Anterior cingulate cortex (tissue), 58 donors: ENCODE measurements at places on chromosomes 2 and 18.

GRCh38 chr2:164671664-164672396 lies 50.5 kb upstream of the GRB14 start:
- DNase-seq = no peak

DNA sequence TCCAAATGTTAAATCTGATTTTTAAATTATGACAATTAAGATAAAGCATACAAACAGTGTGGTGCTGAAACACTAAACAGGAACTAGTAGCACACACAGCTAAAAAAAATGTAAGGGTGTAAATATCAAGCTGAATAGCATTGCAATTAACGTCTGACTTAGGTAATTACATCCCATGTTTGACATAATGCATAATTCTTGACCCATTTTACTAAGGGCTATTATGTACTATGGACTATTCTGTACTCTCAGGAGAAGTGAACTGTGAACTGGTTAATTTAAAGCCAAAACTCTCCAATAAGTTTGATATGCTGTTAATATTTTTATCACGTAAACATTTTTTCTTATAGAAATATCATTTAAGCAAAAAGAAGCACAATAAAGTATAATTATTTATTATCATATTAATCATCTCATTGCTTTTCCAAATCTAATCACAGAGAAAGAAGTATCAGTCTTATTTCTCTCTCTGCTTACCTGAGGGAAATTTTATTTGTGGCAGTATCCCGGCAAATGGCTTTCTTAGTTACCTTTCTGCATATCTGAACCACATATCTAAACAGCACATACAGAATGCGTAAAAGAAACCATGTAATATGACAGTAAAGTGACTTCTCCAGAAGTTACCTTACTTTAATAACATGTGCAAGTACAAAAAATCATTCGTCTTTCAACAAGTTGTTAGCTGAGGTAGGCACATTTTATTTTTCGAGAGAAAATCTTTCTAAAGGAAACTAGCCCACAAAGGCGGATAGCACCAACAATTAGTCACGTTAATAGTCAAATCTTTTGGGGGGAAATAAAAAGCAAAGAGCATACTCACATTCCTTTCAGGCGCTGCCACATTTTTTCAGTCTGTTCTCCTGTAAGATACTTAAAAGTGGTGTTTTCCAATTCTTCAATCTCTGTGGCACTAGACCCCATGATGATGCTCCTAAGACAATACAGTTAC lies 94.9 kb upstream of the PDE1A start:
- DNase-seq = no peak

DNA sequence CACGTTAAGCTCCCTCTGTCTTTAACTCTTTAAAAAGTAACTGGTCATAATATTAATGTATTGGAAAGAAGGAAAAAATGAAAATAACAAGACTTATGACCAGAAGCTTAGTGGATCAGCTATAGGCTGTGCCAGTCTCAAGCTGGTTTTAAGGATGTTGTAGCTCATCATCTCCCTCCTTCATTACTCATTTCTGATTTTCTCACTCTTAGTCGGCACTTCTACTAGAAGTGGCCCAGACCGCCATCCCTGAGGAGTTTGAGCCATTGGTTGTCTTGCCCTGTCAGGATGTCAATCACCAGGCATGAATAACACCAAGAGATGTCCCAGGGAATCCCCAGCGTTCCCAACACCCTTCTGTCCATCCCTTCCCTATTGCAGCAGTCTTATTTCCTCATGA lies 151.5 kb downstream of the ASXL3 start:
- DNase-seq = no peak

- DNase-seq = no peak
Measured at GRCh38 chr2:187003038-187003554, 154.1 kb upstream of the ZSWIM2 start.

- DNase-seq = no peak
Measured at GRCh38 chr18:46419391-46420141, 237.5 kb downstream of the LOXHD1 start.

GRCh38 chr2:121408641-121409040 lies 122.0 kb upstream of the RNU4ATAC start:
- no peak for DNase-seq

- DNase-seq = no peak
Measured at GRCh38 chr2:221710744-221711143, 138.6 kb upstream of the EPHA4 start.

GRCh38 chr2:195535911-195536522 lies 121.0 kb upstream of the SLC39A10 start:
- DNase-seq = peak; percentile 6

GRCh38 chr2:163417596-163418337 lies 318.0 kb downstream of the FIGN start:
- no peak for DNase-seq

- no peak for DNase-seq
Measured at GRCh38 chr2:55876429-55877086, 47.0 kb downstream of the EFEMP1 start.

DNA sequence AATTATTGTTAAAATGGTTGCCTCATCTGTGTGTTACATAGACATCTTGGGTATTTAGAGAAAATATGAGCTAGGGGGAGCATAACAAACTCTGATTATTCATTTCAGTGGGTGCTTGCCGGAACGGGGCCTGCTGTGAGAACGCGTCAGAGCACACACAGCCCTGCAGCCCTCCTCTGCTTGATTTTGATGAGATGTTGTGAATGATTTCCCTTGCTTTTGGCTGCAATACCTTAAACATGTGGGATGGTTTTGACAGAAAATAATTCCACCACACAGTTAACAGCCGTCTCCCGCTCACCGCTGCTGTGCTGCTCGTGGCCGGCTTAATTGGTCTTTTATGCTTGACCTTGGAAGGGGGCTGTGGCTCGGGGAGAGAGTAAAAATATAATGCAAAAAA lies 49.9 kb upstream of the TXNDC2 start:
- no peak for DNase-seq

DNA sequence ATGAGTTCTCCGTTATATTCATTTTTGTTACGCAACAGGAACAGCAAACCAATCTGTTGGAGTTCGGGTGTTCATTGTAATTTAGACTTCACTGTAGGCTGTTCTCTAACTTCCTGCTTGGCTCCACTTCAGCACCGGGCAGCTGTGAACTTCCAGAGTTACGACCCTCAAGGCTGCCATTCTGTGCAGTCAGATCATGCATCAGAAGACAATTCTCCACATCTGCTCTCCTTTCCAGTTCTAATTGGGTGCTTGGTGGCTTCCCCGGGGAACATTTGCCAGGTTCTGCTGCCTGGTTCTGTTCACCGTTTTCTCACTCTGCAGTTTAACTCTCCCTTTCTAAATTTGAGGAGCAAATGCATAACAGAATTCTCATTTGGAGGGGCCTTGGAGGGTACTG lies 237.7 kb downstream of the NYAP2 start:
- DNase-seq = no peak

DNA sequence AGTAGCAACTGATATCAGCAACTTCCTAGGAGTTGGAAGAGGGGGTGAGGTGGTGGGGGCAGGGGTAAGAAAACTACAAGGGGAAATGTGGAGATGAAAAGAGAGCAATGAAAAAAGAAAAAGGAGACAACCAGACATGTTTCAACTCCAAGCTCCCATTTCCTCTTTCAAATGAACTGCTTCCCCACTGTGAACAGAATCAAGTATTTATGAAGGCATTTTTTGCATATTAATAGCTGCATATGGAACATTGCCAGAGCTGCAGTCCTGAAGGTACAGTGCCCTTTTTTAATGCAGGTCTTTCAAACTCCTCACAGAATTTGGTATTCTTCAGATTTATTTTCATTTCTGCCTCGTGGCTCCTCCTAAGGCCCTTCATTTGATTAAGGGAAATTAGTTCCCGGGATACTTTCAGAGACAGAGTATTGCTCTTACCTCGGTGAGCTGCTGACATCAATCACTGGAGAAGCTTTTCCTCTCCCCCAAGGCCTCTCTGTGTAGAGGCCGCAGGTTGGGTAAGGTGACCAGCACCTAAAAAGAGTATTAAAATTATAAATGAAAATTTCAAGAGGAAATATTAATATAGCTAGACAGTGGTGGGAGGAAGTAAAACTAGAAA lies 68.4 kb downstream of the KIAA2012 start:
- DNase-seq = no peak

- DNase-seq = no peak
Measured at GRCh38 chr2:37570773-37571586, 100.5 kb downstream of the CDC42EP3 start.

GRCh38 chr2:129748653-129749052 lies 230.8 kb upstream of the RAB6C start:
- DNase-seq = no peak

DNA sequence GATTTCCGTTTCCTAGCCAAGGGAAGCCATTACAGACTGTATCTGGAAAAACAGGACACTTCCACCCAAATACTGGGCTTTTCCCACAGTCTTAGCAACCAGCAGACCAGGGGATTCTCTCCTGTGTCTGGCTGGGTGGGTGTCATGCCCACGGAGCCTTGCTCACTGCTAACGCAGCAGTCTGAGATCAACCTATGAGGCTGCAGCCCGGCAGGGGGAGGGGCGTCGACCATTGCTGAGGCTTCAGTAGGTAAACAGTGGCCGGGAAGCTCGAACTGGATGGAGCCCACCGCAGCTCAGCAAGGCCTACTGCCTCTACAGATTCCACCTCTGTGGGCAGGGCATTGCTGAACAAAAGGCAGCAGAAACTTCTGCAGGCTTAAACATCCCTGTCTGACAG lies 131.1 kb downstream of the KIAA1328 start:
- no peak for DNase-seq

DNA sequence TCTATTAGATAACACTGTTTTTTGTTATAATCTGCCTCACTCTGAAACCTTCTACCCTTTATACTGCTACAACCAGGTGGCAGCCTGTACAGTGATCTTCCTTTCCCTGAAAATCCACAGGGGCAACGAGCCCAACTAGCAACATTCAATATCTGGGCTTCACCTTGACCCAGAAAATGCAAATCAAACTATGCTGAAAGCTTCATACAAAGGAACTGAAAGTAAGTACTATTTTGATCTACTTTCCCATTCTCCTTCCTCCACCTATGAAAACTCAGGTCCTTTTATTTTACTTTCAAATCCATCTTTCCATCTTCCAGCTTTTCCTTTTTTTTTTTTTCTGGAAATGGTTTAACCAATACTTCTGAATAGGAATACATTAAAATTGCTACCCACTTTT lies 175.8 kb upstream of the CCDC150 start:
- DNase-seq = no peak

DNA sequence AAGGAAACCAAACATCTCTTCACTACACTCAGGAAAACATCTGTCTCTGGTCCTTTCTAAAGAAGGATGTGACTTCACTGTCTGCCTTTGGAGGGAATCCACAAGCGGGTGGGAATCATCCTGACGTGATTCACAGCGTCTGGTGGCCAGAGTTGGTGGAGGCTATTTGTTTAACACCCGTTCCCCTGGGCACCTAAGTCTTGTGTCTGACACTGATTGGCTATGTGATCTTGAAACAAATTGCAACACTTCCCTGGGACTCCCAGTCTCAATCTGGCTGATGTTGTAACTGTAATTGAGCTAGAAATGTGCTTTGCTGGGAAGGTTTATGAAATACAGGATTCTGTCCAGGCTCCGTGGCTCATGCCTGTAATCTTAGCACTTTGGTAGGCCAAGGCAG lies 28.8 kb upstream of the SIX3 start:
- DNase-seq = no peak

DNA sequence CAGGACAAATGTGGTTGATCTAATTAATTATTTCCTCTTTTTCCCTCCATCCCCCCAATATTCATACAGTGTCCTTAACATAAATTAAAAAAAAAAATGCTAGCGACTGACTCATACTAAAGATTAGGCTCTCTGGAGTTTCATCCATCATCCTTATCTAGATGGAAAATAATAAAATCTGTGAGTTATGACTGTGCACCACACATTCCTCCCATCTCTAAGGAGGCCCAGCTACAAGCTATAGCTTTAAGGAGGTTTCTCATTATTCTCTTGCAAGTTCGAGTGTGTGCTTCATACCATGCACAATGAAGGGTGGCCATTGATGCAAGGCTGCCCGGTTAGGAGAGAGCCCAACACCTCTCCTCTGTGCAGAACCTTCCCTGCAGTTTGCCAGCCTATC lies 77.3 kb downstream of the XDH start:
- DNase-seq = no peak

GRCh38 chr18:41444943-41445342 lies 510.1 kb upstream of the PIK3C3 start:
- DNase-seq = no peak

- no peak for DNase-seq
Measured at GRCh38 chr2:48287976-48288375, 242.0 kb upstream of the STON1 start.

GRCh38 chr18:57542812-57543427 lies 43.6 kb downstream of the FECH start:
- no peak for DNase-seq

DNA sequence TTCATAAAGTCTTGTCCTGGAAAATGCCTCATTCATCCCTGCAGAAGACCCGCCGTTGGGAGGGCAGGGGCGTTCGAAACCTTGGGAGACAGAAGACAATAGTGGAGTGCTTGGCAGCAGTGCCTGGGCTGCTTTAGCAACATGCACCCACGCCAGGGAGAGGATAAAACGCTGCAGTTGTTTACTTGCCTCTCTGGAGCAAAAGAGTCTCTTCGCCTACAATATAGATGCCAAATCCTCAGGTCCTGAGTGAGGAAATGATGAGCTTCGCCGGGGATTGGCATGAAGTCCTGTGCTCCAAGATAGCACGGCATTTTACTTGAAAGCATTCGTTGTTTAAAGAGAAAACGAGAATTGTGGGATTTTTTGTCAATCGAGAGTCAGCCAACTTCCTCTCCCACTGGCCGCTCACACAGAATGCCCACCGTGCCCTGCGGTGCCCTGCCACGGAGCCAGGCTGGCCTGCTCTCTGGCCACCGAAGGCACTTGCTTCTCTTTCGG lies 152.5 kb upstream of the POU3F3 start:
- DNase-seq = peak; percentile 53

DNA sequence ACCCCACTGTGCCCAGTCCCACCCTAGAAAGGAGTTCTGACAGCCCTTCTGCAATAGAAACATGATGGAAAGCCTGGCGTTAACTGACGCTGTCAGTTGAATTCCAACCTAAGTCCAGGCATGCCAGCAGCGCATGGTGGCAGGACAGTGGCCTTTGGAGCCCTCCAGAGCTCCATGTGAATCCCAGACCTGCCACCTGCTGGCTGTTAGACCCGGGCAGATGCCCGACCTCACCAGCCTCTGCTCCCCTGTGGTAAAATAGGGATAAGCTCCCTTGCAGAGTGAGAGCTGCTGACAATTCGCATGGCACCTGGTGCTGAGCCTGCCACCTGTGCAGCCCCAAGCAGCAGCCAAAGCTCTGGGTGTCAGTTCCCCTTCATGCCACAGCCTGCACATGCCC lies 138.6 kb downstream of the LOXHD1 start:
- DNase-seq = no peak
